ENCODE measurements at places on chromosomes 12 and 14.

DNA sequence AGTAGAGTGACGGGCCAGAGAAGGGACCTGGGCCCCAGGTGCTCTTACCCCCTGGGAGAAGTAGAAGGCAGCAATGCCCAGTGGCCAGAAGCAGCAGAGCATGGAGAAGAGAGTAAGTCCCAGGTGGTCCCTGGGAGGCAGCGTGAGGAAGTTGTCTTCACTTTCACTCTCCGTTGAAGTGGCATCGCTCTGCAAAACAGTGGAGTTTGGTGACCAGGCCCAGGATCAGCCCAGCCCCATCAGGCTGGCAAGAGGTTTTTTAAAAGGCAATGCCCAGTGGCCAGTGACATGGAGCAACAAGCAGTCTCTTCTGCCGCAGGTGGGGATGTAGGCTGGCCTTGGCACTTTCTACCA lies 18.2 kb downstream of the SYNDIG1L start:
- no peak for DNase-seq

DNA sequence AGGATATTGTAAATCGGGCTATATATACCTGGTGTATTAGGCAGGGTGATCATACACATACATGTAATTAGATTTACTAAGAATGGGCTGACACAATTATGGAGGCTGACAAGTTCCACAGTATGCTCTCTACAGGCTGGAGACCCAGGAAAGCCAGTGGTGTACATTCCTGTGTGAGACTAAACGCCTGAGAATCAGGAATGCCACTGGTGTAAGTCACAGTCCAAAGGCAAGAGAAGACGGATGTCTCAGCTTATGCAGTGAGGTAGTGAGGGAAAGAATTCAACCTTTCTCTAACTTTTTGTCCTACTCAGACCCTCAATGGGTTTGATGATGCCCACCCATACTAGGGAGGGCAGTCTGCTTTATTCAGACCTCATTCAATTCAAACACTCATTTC lies 57.1 kb downstream of the METTL25 start:
- DNase-seq, result no peak

DNA sequence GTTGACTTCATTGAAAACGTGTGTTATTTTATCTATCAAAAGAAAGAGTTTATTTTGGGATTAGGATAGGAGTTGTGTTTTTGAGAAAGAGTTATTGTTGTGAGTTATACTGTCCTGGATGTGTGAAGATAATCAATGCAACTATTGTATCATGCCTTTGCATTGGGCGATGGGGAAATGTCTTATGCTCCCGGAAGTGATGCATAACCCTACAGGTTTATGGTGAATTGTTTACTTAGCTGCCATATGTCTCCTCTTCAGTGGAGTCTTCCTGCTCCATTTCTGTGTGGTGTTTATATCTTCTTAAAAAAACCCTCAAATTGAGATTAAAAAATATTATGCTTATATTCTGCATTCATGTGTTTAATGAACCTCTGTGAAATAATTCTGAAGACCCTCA lies 6.5 kb downstream of the PDE3A start:
- no peak for DNase-seq

- no peak for DNase-seq
Observed at GRCh38 chr12:75779891-75780496, 251.6 kb downstream of the PHLDA1 start.

DNA sequence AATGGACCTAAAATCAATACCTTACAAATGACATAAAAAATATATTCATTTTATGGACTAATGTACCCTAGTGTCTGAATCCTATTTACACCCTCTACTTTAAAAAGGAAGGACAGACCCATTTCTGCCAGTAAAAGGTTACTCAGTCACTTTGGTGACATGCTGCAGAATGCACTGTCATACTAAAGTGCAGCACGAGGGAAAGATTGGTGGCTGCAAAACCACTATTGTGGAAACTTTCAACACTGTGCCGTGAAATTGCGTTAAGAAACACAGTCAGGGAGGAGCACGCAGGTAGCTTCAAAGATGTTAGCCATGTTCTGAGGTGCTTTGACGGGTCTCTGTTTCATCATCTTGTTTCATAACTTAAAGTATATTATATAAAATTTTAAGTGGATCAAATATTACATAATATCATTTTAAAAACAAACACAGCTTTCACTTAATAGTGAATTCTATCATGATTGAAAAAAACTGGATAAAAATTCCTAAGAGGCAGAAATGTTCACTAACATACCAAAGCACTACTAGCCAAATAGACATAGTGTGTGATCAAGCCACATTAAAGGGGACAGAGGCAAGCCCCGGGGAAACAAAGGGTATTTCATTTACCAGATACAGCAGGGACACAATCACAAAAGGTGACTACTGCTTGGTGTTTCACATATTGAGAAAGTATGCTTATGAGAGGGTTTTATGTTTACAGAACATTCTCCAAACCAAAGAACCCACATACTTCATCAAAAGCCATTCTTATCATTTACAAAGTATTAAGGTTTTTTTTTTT lies 330.8 kb upstream of the SOX5 start:
- no peak for DNase-seq

DNA sequence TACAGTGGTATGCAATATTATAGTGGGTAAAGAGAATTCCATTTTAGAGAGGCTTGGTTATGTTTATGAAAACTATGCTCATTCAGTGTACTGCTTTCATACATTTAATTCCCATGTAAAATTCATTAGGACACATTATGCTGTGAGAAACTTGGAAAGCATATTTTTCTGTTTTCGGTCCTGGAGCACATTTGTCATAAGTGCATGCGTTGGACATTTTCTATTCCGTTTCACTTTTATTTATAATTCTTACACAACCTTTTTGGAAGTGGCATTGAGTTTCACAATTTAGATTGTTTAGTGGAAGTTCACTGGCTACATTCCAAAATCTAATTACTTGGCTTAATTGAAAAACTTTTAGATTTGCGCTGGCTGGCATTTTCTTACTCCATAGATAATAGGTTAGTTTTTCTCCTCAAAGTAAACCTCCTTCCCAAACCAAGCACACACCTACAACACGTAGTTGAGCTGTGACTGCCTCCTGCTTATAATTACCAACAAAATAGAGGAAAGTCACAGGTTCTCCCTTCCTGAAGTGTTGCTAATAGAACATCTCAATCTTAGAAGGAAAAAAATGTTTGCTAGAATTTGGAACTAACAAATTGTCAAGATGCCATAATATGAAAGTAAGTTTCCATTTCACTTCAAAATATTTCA lies 938.5 kb downstream of the TRHDE start:
- DNase-seq, result no peak

GRCh38 chr14:64550621-64551333 lies 1.0 kb downstream of the PPP1R36 start:
- DNase-seq, result no peak

- DNase-seq, result no peak
Observed at GRCh38 chr12:81500788-81501187, 258.4 kb downstream of the PPFIA2 start.

DNA sequence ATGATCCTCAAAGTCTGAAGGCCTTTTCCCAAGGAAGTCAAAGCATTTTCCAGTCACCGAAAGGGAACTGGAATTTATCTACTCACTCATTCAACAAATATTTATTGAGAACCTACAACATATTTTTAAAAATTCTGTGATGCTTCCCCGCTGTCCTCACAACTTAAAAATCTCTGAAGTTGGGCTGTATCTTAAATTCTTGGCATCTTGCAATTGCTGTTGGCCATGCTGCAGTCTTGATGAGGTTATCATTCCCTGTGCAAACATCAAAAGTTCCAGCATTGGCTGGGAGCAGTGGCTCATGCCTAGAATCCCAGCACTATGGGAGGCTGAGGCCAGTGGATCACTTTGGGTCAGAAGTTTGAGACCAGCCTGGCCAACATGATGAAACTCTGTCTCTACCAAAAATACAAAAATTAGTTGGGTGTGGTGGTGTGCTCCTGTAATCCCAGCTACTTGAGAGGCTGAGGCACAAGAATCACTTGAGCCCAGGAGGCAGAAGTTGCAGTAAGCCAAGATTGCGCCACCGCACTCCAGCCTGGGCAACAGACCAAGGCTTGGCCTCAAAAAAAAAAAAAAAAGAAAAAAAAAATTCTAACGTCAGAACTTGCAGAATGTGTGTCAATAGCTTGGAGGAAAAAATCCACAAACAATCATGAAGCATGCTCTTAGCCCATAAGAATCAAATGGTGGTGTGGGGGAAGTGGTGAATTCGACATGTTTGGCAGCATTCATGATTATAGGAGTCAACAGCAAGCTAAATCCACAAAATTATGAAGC lies 34.9 kb downstream of the CCDC177 start:
- DNase-seq, result no peak

DNA sequence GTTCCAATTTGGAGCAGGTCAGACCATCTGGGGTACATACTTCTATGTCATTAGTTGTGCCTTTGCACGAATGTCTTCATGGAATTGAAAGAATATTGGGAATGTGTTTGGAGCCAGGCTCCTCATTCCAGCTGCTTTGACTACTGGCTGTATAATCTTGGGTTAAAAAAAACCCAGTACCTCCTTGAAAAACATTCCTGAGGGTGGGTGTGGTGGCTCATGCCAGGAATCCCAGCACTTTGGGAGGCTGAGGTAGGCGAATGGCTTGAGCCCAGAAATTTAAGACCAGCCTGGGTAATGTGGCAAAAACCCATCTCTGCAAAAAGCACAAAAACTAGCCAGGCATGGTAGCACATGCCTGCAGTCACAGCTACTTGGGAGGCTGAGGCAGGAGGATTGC lies 125.6 kb downstream of the TTC8 start:
- DNase-seq, result no peak

DNA sequence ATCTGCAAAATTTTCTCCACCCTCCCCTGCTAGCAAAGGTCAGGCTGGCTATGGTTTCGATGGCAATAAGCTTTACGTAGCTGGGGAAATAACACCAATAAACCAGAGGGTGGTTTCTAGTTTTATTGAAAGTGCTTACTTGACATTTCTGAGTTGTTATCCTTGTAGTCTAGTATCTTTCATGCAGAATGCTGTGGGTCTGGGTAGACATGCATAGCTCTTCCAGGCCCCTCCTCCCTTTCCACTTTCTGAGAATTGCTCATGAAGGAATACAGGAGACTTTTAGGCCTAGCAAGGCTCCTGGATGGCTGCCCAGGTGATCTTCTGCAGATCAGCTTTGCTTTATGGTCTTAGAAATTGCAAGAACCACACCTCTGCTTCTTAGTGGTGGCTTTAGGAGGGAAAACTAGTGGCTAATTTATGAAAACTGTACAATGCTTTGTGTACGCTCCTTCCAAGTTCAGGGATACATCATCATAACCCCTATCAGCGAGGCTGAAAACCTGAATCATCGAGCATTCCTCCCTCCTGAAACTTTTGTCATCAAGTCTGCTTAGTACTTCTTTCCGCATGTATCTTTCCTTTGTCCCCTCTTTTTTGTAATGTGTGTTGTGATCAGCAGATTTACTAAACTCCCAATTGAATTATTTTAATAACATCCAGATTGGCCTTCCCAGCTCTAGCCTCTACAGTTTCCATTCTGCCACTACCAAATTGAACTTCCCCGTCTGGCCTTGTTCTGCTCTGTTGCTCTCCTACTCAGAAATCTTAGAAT lies 473.0 kb downstream of the RAD51B start:
- no peak for DNase-seq

DNA sequence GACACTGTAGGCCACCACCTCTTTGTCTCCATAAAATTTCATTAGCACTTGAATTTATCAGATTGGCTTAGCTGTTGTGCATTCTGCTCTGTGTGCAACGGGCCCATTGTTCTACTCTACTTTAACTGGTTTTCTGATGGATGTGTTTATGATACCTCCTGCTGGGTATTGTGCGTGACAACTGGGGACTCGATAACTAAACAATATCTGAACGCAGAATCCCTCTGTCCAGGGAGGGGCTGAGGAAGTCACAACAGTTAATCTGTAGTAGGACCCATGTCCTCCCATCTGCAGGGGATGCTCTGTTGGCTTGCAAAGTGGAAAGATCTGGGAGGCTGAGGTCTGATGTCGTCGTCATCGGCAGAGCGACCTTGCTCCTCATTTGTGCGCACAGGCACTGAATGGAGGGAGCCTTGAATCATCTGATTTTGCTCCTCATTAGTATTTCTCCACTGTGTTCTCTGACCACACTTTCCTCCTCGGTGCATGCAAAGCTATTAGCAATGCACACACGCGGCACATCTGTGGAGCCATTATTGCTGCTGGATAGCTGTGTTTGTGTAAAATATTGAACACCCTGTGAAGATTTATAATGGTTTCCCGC lies 422.5 kb downstream of the NRXN3 start:
- DNase-seq, result no peak

DNA sequence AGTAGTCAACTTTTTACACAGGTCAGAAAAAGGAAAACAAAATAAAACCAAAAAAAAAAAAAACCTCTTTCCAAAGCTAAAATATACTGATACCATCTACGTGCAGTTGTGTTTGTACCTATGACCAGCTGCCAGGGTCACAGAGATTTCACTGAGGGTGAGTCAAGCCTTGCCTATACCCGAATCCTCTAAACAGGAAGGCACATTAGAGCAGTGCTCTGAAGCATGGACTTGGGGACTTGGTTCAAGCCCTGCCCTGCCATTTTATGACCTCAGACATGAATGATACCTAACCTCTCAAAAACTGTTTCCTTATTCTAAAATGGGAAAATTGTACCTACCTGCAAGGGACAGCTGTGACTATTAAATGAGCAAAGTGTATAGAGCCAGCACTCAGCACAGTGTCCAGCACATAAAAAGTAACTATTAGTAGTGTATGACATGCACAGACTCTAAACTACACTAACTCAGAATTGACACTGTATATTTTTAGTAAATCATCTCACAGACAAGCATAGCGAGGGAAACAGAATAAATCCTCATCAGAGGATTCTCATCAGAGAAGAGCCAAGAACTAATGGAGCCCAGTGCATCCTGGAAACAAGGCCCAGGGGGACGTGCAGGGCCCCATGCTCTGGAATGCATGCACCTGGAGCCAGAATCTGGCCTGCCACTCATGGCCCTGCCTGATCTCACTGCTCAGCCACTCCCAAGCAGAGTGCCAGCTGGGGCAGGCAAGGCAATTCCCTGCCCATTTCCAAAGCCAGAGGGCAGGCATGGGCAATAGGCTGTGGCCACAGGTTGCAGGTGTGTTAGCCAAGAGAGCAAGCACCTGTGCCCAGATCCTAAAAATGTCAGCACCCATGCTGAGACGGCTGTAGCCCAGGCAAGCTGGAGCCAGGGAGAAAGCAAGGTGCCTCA lies 57.0 kb downstream of the NT5DC3 start:
- no peak for DNase-seq

GRCh38 chr12:106974511-106974910 lies 12.4 kb downstream of the MTERF2 start:
- DNase-seq, result no peak

DNA sequence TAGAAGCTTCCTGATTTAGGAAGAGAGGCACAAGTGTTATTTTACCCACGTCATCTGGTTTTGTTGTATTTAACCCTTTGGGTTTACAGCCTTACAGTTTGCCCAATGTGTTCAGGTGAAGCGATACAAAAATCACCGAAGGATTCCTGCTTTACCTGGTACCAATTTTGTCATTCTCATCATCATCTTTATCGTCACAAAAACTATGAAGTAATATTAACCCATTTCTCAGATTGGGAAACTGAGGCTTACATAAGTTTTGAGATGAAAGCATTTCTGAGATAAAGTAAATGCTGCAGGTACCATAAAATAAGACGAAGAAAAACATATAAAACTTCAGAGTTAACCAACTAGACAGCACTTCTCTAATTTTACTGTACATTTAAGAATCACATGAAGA lies 370.6 kb upstream of the OR4E1 start:
- DNase-seq, result no peak

- no peak for DNase-seq
Observed at GRCh38 chr12:7581625-7582024, 78.0 kb upstream of the CD163 start.

Measured in H54 (cell line).